Ureter (tissue), 1 donor: ENCODE measurements at places on chromosomes 12 and 14. TPM values are rescaled to one million over a fixed set of nuclear protein-coding genes. Genes with fewer than 3 reads are reported as not detected.
A peak's percentile ranks its signal among the peaks of the same experiment; 100 is the strongest.

NANOG gene
- 2.5 TPM for total RNA-seq

SHMT2 gene
- 97.4 TPM for total RNA-seq

PDZRN4 gene
- 13.9 TPM for total RNA-seq

SYNDIG1L gene
- total RNA-seq, result 0.18 TPM

DNA sequence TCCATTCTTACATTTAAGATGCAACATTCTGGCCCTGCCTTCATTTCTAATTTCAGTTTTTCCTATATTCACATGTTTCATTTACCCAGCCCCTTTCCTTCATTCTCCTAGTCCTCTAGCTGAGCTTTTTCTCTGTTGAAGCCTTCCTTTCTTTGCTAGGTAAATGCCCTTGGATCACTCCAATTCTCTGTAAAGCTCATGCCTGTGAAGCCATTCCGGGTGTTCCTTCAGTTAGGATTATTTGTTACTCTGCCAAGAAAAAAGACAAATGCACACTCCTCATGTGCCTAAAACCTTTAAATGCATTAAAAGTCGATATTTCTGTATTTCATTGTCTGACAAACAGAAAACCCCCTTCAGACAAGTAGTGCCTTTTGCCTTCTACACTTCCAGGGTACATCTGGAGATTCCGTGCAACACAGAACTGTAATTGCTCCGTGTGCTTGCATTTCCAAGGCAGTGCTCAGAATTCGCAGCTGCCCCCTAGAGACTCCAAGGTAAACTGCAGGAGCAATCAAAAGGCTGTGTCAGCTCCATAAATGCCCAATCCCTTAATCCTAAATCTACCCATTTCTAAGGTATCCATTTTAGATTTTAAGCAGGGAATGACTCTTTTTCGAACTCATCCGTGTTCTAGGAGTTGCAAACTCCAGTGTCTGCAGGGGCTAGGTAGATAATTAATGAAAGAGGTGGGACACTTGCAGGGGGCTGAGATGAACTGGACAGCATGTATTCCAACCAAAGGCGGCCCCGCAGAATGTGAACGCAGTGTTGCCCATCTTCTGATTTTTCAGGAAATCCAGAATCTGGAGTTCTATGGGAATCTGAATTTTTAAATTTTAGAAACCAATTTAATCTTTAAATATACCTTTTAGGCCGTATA lies 320.2 kb downstream of the GRIN2B start:
- peak; percentile 49 for DNase-seq

DNA sequence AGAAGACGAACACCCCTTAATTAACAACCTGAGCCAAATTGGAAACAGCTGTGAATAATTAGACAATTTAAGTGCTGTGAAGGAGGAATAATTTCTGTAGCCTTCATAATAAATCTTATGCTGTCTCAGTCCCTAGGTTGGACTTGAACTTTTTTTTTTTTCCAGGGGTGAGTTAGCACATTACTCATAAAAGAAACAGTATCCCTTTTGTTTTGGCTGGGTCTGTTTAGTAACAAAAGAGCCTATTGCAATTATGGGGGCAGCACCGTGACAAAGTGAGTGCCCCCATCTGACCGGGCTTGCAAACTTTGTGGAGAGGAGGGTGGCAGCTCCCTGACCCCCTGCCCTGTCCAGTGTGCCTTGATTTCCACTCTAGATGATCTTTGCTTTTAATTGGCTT lies 167.4 kb downstream of the DICER1 start:
- DNase-seq, result no peak
